ENCODE measurements at places on chromosomes 1 and 21.
A peak's percentile ranks its signal among the peaks of the same experiment; 100 is the strongest.

- DNase-seq: peak; percentile 100
- H3K4me3 ChIP-seq: peak within 1 kb of the TSS; percentile 86
- H3K27me3 ChIP-seq: no peaks in the 10 kb centered on the region
- no peaks in the 10 kb centered on the region for H3K36me3 ChIP-seq
These were observed at the start of gene SDCCAG8 for GRCh38 chr1:243255791-243256512. SDCCAG8 (plus strand) TSS chr1:243256041; CDS start chr1:243256174, 133 bp downstream.

GRCh38 chr1:201114245-201115131, 2.3 kb upstream of the CACNA1S start:
- peaks cover 2% of the 10 kb centered on the region for H3K4me1 ChIP-seq
- peaks cover 54% of the 10 kb centered on the region for H3K27me3 ChIP-seq
- H3K4me3 ChIP-seq: peak overlapping the region; percentile 67
- peak; percentile 89 for DNase-seq
- H3K36me3 ChIP-seq: no peaks in the 10 kb centered on the region

- peaks cover 25% of the 10 kb centered on the region for H3K4me1 ChIP-seq
- H3K36me3 ChIP-seq: no peaks in the 10 kb centered on the region
- DNase-seq: no peak
These were observed 355.8 kb upstream of the PTBP2 start for GRCh38 chr1:96365596-96366390.

GRCh38 chr1:15684468-15685291, 560 bp downstream of the PLEKHM2 start:
- H3K4me1 ChIP-seq: peaks cover 19% of the 10 kb centered on the region
- H3K36me3 ChIP-seq: peaks cover 3% of the 10 kb centered on the region
- peak overlapping the region; percentile 76 for H3K27ac ChIP-seq
- H3K27me3 ChIP-seq: no peaks in the 10 kb centered on the region
- no peak for DNase-seq
- peak overlapping the region; percentile 99 for H3K4me3 ChIP-seq
